ENCODE measurements at places on chromosomes 16 and 17.

GRCh38 chr17:57478478-57479250 lies 222.3 kb downstream of the MSI2 start:
- DNase-seq, result no peak

- no peak for DNase-seq
Measured at GRCh38 chr17:77825621-77826020, 132.9 kb upstream of the TNRC6C start.

DNA sequence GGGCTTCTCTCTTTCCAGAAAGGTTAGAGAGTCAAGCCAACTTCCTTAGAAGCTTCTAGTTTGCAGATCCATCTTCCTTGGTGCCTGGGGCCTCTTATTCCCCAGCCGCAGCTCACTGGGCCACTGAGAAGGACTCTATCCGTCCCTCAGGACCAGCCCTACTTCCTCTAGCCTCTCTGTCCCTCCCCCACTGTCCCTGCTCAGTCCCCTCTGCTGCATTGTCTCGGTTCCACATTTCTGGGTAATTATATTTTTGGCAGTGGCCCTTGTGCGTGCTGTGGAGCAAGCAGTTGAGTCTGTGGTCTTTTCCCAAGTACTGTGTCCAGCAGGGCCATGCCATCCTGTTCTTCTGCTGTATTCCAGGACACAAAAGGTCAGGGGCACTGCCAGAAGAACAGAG lies 17.8 kb downstream of the IRX3 start:
- no peak for DNase-seq

DNA sequence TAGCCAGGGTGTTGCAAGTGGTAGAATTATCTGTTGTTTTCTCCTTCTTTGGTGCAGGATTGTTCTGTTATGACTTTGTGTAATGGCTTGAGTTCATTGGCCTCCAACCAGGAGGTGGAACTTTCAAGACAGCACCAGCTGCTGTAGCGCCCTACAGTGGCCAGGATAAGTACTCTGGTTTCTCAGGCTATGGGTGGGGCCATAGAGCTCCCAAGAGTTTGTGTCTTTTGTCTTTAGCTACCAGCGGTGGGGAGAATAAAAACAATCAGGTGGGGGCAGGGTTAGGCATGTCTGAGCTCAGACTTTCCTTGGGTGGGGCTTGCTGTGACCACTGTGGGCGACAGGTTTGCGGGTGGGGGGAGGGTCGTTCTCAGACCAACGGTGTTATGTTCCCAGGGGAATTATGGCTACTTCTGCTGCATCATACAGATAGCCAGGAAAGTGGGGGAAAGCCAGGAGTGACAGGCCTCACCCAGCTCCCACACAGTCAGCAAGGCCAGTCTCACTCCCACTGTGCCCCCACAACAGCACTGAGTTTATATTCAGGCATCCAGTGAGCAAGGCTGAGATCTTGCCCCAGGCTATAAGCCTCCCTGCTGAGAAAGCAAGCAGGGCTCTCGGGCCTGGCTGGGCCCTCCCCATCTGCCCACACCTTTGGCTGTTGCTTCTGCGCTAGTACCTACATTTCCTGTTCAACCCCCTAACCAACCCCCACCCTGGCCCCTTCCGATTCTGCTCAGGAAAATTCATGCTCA lies 15.4 kb downstream of the ABCA10 start:
- DNase-seq, result peak; percentile 86

DNA sequence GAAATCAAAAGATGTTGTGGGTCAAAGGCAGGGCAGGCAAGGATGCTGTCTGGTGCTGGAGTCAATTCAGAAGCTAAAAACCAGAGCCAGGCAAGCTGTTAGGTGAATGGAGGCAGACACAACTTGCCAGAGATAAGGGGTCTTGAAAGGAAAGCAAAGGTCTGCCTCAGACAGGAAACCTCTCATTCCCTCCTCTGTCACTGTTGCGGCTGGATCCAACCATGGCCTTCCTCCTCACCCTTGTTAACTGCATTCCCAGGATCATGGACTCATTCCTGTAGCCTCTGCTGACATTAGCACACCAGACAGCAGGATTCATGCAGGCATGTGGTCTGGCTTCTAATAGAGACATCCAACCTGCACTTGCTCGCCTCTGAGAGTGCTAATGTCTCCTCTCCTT lies 186.7 kb upstream of the HS3ST3A1 start:
- DNase-seq, result peak; percentile 76

GRCh38 chr16:80993307-80993706 lies 13.4 kb downstream of the CMC2 start:
- peak; percentile 41 for DNase-seq

DNA sequence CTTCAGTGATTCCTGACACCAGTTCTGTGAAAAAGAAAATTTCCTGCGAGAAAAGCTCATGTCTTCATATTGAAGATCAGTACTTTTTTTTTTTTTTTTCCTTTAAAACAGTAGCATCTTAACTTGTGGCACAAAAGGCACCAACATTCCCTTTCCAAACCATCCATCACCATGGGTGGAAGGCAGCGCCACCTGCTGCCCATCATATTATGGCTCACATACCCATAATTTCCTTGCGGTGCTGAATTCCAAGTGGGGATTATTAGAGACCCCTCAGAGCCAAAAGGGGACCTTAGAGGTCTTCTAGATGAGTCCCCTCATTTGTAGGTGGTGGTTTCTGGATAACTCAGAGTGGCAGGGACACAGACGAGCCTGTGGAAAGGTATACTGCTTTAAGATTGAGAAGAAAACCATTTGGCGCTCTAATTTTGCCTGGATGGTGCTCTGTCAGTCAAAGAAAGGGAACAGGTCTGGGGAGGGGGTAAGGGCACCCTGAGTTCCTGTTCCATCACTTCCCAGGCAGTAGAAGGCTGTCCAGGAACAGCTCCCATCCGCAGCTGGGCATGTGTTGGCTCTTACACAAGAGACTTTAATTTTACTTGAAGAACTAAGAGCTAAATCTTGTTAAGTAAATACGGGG lies 7.9 kb upstream of the SOST start:
- DNase-seq, result peak; percentile 67

DNA sequence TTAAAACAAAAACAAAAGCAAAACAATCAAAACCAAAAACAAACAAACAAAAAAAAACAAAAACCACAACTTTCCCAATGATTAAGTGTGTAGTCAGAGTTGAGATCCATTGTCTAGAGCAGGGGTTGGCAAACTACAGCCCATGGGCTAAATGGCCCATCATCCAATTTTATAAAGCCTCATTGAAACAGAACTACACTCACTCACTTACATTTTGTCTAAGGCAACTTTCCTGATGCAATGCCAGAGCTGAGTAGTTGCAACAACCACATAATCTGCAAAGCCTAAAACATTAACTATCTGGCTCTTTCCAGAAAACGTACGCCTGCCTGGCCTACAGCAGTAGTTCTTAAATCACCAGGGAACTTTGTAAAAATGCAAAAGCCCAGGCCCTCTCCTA lies 124.1 kb downstream of the SOX9 start:
- no peak for DNase-seq

DNA sequence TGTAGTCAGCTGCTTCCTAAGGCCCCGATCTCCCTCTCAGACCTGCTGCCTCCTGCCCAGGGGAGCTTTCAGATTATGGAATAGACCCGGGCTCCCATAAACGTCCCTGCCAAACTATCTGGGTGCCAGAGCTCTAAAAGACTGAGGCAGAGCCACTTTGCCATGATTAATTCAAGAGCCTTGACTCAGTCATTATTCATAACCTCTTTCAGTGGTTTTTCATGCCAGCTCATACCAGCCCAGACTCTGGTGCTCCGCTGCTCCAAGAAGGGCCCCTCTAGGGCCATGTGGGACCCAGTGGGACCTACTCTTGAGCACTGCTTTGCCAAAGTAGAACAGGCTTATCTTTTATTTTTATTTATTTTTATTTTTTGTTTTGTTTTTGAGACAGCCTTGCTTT lies 23.9 kb downstream of the DNAI2 start:
- no peak for DNase-seq

Data from ELF-1 (cell line).